NCI-H1930 (cell line): ENCODE measurements at places on chromosomes 2 and 18.
A peak's percentile ranks its signal among the peaks of the same experiment; 100 is the strongest.

GRCh38 chr2:181957668-181958067, 28.0 kb upstream of the PPP1R1C start:
- DNase-seq = no peak

- DNase-seq = no peak
Measured at GRCh38 chr2:40797120-40797519, 345.2 kb upstream of the SLC8A1 start.

DNA sequence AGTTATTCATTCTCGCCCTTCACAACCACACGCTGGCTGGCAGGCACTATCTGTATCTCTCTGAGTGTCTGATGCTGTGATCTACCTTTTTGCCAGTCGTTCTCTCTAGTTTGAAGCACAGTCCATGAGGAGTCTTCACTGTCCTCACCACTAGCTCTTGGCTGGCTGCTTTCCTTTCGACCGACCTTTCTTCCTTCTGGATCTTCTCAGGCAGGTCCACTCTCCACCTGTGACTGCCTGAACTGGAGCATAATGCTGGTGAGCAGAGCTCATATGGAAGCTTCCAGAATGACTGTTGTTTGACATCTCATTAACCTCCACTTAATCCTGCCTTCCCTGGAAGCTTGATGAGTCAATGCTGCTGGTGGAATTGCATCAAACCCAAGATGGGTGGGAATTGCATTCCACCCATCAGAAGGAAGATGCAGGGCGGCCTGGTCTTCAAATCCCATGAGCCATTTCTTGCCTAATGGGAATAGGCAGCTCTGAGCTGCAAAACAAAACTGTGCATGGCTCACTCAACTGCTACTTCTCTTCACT, 283.5 kb upstream of the HDAC4 start:
- no peak for DNase-seq

DNA sequence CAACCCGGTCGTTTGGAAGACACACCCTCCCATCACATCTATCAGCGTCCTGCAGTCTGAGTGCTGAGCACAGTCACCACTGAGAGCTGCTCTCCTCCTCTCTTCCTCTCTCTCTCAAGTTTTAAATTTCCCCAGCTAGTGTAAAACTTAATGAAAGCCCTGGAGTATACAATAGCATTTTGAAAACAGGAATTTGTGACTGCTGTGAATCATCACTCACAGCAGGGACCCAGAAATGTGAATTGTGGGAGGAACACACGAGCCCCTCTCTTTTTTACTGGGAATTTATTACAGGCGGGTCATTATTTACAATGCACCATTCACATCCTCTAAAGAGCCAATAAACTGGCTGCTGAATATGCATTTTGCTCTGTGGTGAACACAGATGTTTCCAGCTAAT, 185.0 kb upstream of the SMIM21 start:
- no peak for DNase-seq

GRCh38 chr18:58983260-58984155, 118.8 kb downstream of the ZNF532 start:
- no peak for DNase-seq

DNA sequence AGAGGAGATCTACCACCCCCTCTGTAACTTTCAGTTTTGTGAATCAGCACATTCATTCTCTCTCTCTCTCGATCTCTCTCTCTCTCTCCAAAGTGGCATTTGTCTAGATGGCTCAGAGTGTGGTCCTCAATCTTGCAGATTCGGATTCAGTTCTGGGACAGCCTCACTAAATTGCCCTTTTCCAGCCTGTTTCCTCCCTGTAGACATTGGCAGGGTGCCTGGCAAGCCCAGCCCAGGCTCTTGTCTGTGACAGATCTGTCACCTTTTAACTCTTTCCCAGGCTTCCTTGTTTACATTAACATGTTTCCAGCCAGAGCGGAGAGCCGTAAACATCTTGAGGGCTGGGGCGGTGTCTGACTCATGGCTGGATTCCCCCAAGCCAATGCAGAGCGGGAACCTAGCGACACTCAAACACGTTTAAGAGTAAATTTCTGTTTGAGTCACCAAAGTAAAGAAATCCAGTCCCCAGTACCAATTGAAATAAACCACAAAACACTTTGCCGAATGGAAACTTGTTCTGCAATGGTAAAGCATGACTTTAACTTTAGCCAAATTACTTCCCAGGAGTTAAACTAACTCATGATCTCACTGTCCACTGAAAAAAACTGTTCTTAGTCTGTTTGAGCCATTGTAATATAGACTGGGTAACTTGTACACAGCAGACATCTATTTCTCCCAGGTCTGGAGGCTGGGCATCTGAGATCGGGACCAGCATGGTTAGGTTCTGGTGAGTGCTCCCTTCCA, 6.6 kb upstream of the CYP27C1 start:
- no peak for DNase-seq

- DNase-seq = no peak
Measured at GRCh38 chr2:17933256-17933655, 54.8 kb downstream of the KCNS3 start.

- DNase-seq = no peak
Measured at GRCh38 chr2:152488075-152488474, 153.1 kb downstream of the FMNL2 start.

- DNase-seq = no peak
Measured at GRCh38 chr18:76679259-76679658, 143.1 kb upstream of the ZNF236 start.

DNA sequence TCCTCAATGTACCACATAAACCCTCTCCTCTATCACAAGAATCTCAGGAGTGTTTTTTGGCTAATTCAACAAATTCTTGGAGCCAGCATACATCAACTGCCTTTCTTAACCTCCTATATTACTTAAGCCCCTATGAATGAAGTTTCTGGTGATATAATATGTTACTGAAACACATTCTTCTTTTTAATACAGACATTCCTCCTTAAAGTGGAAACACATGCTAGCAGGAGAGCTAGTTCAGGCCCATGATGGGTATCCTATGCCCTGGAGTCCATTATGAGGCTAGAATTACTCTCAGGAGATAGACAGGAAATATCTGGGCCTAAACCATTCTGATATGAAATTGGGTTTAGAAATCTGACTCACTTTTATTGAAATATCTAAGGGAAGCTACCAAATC, 26.6 kb upstream of the RMDN2 start:
- no peak for DNase-seq

DNA sequence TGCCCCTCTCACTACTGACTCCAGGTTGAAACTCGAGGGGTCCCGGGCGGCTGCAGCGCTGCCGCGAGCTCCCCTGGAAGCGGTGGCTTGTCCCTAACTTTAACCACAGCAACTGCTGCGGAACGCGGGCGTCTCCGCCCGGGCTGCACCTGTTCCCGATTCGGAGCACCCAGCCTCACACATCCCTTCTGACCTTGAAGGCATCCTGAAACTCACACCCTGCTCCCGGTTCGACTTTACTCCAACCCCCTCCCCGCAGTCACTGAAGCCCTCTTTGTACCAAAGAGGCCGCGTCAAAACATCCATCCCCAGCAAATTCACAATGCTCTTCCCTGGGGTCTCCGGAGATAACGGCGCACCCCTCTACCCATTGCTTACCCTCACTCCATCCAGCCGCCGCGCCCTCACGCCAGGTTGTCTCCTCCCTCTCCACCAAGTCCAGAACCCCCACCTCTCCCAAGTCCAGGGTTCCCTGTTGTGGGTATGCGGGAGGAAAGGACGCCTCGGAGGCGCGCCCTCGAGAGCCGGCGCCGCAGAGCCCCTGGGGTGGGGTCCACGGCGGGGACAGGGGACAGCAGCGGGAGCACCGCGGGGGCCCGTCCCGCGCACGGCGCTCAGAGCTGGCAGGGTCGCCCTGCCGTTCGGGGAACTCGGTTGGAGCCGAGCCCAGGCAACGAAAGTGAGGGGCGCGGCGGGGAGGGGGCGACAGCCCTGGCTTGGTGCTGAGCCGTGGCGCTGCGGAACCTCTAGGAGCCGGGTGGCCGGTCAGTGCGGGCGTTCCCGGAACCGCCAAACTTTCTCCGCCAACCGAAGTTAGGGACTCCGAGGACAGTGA, 934 bp downstream of the MYO5B start:
- no peak for DNase-seq

DNA sequence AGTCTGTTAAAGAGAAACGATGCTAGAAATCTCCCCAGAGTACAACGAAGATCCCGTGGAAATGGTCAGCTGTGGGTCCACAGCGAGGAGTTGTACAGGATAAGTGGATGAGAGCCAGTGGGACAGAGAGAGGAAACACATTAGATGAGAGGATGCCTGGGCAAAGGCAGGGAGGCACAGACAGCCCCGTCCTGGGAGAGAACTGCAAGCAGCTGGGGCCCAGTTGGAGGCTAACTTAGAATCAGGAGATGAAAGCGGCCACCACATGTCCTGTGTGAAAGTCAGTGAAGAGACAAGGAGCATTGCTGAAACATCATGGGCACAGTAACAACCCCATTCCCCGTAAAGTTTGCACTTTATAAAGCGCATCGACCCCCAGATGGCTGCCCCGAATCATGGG, 157.5 kb downstream of the RAPGEF4 start:
- no peak for DNase-seq

- DNase-seq = no peak
Measured at GRCh38 chr2:64165706-64166105, 21.5 kb upstream of the PELI1 start.

DNA sequence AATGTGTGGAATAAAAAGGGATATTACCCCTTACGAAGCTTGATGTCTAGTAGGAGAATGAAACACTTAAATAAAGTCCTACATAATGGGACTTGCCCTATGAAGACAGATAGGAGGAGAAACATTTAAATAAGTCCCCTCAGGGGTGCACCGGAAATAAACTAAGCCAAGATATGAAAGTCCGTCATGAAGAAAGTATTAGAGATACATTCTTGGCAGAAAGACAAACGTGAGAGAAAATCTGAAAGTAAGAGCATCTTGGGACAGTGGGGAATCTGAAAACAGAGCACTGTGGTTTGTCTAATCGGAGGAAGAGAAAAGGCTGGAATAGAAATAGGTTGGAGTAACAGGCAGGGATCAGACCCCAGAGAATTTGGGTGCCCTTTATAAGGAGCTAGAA, 516.9 kb upstream of the DSEL start:
- DNase-seq = no peak

- no peak for DNase-seq
Measured at GRCh38 chr2:82790206-82791021, 1668.7 kb downstream of the SUCLG1 start.

DNA sequence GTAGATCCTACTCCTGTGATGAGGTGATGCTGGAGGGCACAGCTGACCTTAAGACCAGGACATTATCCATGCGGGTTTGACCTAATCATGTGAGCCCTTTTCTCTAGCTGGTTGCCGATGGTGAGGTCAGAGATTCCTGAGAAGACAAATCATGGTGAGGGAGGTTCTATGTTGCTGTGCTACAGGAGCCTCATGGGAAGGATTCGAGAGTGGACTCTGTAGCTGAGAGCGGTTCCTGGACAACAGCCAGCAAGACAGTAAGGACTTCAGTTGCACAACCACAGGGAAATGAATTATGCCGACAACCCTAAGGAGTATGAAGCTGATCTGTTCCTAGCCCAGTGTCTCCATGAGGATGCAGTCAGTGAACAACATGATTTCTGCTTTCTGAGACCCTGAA, 80.4 kb downstream of the EPB41L3 start:
- DNase-seq = no peak

- DNase-seq = no peak
Measured at GRCh38 chr2:88160517-88160916, 9.6 kb upstream of the THNSL2 start.

GRCh38 chr2:147133286-147133908, 711.4 kb upstream of the ACVR2A start:
- DNase-seq = no peak

- DNase-seq = peak; percentile 45
Measured at GRCh38 chr2:113324684-113325160, 46.0 kb upstream of the PAX8 start.

DNA sequence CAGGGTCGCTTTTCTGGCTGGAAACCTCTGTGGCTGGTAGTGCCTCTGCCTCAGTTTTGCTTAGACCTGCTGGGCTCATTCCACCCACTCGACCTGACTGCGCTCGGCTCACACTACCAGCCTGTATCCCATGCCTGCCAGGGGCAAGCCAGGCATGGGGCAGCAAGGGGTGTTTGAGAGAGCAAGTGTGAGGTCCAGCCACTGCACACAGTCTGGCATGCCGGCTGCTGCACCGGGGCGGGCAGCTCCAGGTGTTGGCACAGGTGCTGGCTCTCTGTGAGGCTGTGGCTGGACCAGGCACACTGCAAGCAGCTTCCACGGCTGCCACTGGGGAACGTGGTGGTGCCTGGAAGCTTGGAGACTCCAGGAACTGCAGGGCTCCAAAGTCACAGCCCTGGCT, 90.9 kb downstream of the ATAD2B start:
- DNase-seq = no peak

GRCh38 chr18:73981796-73982195, 165.8 kb downstream of the FBXO15 start:
- no peak for DNase-seq

GRCh38 chr2:181117206-181117925, 137.0 kb downstream of the UBE2E3 start:
- DNase-seq = no peak

DNA sequence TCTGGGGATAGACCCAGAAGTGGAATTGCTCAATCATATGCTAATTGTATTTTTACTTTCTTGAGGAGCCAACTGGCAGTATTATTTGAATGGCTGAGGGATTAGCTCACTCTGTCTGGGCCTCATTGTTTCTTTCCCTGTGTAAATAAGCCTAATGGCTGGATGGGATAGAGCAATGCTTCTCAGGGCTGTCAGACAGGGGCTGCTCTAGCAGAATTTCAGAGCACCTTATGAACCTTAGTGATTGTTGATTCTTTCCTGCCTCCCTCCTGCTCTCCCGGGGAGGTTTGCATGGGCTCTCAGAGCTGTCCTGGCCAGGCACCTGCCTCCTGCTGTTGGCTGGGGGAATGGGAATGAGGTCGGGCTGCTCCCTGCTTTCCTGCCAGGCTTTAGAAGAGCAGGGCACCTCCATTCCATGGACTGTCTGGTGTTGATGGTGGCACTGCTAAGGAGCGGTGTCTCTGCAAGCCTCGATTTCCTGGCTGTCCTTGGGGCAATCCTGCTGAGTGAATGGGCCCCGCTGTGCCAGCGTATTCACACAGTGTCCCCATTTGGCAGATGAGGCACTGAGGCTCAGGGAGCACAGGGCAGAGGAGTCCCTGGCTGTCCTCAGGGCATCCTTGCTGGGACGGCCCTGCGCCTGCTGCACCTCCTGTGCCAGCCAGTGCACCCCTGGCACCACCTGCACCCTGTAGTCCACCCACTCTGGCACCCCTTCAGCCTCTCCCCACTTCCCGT, 468.2 kb upstream of the HS6ST1 start:
- DNase-seq = no peak
